ENCODE measurements at places on chromosomes 5 and 9.

GRCh38 chr5:160379511-160379910 is 9.1 kb upstream of the C1QTNF2 start:
- no peak for DNase-seq

- DNase-seq = no peak
Measured at GRCh38 chr9:115191667-115192066, 73.7 kb upstream of the TNC start.

DNA sequence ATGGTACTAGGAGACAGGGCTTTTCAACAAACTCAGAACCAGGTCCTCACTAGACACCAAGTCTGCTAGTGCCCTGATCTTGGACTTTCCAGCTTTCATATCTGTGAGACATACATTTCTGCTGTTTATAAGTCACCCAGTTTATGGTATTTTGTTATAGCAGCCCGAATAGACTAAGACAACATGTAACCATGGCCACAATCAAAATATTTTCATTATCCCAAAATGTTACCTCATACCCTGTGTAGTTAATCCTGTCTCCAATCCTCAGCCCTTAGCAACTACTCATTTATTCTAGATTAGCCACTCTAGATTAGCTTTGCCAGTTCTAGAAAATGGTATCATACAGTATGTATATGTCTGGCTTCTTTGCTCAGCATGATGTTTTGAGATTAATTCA is 6.3 kb upstream of the ATG10 start:
- DNase-seq = no peak

DNA sequence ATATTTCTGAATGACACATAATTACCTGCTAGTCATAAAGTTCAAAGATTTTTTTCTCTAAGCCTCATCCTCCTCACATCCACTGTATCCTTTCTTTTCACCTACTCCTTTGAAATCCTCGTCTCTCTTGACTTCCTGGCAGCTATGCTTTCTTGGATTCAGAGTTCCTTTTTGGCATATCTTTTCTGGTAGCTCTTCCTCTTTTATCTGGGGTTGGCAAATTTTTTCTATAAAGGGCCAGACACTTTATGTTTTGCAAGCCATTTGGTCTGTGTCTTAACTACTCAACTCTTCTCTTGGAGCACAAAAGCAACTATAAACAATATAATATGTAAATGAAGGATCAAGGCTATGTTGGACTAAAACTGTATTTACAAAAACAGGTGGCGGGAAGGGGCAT is 197.5 kb downstream of the KIAA0825 start:
- no peak for DNase-seq

GRCh38 chr9:137802521-137803243 is 74.9 kb upstream of the CACNA1B start:
- no peak for DNase-seq

DNA sequence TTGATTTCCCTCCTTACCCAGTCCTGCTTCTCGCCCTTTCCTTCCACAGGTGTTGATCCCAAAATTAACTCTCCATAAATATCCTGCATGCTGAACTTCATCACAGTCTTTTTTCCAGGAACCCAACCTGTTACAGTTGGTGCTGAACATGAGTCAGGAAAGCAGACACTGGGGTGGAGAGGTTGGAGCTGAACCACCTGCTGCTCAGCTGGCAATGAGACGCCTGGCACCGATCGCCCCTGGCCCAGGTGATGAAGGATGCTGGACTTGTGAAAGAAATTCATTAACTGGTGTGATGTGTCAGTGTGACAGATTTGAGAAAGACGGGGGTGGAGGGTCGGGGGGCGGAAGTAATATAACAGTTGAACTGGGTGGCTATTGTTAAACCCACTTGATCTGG is 30.6 kb downstream of the CPLX2 start:
- no peak for DNase-seq

DNA sequence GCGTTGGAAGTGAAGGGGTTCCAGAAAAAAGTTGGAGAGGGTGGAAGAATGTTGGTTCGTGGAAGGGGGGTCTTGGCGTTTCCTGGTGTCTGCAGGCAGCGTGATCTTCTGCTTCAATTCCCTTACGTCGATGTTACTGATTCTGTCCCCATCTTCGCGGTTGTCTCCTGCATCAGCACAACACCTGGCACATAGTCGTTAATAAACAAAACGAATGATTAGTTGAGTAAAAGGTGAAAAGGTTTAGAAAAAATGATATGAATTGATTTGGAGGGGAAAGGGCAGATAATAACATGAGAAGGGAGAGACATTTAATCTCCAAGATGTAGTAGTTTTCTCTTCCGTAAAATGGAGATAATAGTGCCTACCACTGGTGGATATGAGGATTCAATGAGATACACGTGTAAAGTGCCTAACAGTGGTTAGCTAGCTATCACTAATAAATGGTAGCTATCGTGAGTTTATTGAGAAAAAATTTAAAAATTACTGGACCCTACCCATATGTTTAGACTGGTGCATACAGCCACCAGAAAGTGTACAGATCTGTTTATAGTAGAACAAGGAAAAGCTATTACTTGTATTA is 556 bp downstream of the MTREX start:
- DNase-seq = peak; percentile 16

DNA sequence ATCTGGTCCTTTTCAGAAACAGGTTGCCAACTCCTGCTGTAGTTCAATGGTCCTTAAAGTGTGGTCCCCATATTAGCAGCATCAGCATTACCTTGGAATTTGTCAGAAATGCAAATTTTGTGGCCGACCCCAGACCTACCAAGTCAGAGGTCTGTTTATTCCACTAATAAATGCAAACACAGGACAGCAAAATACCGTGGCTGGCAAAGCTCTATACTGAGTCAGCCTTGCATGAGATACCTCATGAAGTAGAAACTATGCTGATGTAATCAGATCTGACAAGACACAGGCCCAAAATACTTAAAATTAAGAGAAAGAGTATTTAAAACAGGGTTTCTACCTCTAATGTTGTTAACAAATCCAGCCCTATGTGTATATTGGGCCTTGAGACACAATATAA is 3.0 kb downstream of the GOLM1 start:
- no peak for DNase-seq

DNA sequence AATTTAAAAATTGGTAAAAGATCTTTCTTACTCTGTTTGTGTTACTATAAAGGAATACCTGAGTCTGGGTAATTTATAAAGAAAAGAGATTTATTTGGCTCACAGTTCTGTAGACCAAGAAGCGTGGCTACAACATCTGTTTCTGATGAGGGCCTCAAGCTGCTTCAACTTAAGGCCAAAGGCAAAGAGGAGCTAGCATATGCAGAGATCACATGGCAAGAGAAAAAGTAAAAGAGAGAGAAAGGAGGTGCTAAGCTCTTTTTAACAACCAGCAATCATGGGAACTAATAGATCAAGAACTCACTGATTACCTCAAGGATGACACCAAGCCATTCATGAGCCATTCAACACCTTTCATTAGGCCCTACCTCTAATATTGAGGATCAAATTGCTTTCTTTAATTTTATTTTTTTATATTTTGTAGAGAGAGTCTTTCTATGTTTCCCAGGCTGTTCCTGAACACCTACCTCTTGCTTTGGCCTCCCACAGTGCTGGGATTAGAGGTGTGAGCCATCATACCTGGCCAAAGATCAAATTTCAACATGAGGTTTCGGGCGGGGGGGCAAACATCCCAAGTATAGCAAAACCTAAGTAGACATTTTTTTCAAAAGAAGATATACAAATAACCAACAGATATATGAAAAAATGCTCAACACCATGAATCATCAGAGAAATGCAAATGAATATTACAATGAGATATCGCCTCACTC is 16.0 kb upstream of the SHC3 start:
- DNase-seq = no peak

Data from stimulated activated naive CD8-positive, alpha-beta T cell treated with anti-CD3 and anti-CD28 coated beads, Interleukin-15, Interleukin-2, amounts not matched to agents 100 U/mL and 50 U/mL, for 24 hours (primary cell).